ENCODE measurements at places on chromosomes 2 and 18.

GRCh38 chr2:55425431-55425831 lies 5.8 kb upstream of the CCDC88A start:
- DNase-seq, result no peak

- no peak for DNase-seq
Measured at GRCh38 chr18:24322584-24323136, 75.0 kb downstream of the OSBPL1A start.

- no peak for DNase-seq
Measured at GRCh38 chr2:196213252-196213980, 42.0 kb upstream of the STK17B start.

GRCh38 chr18:69365658-69366057 lies 35.0 kb upstream of the DOK6 start:
- DNase-seq, result no peak

DNA sequence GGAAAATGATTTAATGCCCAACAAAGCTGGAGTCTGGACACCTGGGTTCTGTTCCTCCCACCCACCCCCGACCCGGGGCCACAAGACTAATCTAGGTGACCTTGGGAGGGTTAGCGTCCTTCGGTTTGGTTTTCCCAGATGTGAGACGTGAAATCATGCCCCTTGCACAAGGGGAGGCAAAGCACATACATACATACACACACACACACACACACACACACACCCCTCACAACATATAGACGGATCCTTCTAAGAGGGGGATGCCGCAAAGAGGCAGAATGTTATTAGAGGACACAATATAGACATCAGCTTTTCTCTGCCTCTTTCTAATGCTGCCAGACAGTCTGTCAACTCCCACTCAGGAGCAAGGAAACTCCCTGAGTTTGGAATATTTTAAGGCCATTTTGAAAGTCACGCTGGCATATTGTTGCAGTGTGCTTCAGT lies 616 bp upstream of the RBMS1 start:
- no peak for DNase-seq

- DNase-seq, result no peak
Measured at GRCh38 chr2:234411793-234412192, 85.1 kb downstream of the ARL4C start.

DNA sequence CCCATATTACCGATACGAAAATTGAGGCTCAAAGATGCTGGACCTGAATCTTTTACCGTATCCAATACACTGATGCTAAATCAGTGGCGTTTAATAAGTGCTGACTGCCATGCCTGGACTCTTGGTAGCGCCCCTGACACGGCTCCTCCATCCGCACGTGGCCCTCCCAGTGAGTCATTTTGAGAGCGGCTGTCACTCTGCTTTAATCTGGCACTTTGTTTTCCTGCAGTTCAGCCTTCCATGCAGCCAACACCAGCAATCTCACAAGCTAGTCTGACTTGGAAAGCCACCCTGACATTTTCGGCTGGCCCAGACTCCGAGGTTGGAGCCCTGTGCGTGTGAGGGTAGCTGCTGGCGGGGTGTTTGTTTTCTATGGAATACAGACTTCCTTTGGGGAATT lies 155.1 kb upstream of the LMAN1 start:
- no peak for DNase-seq

GRCh38 chr2:128536925-128537620 lies 218.4 kb upstream of the HS6ST1 start:
- DNase-seq, result no peak

- DNase-seq, result no peak
Measured at GRCh38 chr2:21289989-21290388, 166.2 kb downstream of the TDRD15 start.

GRCh38 chr18:63373161-63373560 lies 6.2 kb upstream of the KDSR start:
- no peak for DNase-seq

GRCh38 chr2:55888936-55889335 lies 34.6 kb downstream of the EFEMP1 start:
- no peak for DNase-seq

GRCh38 chr18:37913051-37913450 lies 347.5 kb upstream of the CELF4 start:
- no peak for DNase-seq

GRCh38 chr18:7116001-7116730 lies 1.4 kb downstream of the LAMA1 start:
- DNase-seq, result no peak

- no peak for DNase-seq
Measured at GRCh38 chr18:2392446-2392845, 178.9 kb downstream of the METTL4 start.

- DNase-seq, result no peak
Measured at GRCh38 chr18:79549638-79550000, 130.0 kb upstream of the CTDP1 start.

- DNase-seq, result no peak
Measured at GRCh38 chr2:5373200-5373599, 319.0 kb upstream of the SOX11 start.

GRCh38 chr18:8979258-8979988 lies 123.1 kb upstream of the NDUFV2 start:
- DNase-seq, result no peak

DNA sequence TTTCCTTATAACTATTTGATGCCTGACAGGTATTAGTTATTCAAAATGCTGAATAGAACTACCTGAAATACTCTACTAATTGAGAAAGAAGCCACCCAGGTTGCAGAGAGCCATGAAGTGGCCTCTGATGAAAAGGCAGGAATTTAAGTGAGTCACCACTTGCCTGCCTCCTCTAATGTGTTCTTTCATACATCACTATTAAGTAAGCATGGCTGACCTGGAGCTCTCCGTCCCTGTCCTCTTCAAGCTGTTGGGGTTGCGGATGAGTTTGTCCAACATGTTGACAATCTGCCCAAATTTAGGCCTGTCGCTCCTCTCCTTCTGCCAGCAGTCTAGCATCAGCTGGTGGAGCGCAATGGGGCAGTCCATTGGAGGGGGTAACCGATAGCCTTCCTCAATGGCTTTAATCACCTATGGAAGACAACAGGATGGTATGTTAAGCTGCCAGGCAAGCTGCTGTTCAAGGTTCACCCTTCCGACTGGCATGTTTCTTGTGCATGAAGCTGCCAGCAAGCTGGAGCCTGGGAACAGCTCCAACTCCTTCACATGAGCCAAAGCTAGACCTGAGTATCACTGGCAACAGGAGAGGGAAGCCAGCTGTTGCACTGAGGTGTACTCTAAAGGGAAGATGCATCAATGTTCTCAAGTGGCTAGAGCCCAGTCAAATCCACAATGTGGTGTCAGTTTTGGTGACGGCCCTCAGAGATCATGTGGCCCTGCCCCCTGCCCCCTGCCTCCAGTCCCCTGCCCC lies 142.2 kb downstream of the EPHA4 start:
- no peak for DNase-seq

DNA sequence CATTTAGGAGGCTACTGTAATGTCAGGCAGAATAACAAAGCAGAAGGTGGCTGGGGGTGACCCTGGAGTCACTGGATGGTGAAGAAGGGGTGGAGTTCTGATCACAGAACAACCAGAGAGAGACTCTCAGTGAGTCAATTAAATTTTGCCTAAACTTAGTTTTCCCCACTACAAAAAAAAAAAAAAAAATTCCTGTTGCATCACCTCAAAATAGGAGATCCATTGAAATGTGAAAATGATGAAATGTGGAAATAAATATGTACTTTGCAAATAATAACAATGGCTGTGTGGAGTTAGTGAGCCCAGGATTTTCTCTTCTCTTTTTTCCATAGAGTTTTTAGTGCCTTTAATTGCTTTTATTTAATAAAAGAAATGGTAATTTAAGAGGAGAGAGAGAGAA lies 165.5 kb downstream of the GFPT1 start:
- no peak for DNase-seq

GRCh38 chr2:62845256-62845655 lies 139.7 kb downstream of the EHBP1 start:
- DNase-seq, result no peak

- DNase-seq, result no peak
Measured at GRCh38 chr2:122748552-122749011, 993.1 kb downstream of the TSN start.

GRCh38 chr18:21179590-21180220 lies 62.3 kb upstream of the GREB1L start:
- peak; percentile 5 for DNase-seq

DNA sequence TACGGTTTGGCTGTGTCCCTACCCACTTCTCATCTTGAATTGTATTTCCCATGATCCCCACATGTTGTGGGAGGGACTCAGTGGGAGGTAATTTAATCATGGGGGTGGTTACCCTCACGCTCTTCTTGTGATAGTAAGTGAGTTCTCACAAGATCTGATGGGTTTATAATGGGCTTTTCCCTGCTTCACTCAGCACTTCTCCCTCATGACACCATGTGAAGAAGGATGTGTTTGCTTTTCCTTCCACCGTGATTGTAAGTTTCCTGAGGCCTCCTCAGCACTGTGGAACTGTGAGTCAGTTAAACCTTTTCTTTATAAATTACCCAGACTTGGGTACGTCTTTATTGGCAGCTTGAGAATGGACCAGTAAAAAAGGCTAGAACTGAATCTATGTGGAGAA lies 750.0 kb upstream of the ID2 start:
- no peak for DNase-seq

GRCh38 chr2:103605071-103605780 lies 843.4 kb downstream of the TMEM182 start:
- no peak for DNase-seq

DNA sequence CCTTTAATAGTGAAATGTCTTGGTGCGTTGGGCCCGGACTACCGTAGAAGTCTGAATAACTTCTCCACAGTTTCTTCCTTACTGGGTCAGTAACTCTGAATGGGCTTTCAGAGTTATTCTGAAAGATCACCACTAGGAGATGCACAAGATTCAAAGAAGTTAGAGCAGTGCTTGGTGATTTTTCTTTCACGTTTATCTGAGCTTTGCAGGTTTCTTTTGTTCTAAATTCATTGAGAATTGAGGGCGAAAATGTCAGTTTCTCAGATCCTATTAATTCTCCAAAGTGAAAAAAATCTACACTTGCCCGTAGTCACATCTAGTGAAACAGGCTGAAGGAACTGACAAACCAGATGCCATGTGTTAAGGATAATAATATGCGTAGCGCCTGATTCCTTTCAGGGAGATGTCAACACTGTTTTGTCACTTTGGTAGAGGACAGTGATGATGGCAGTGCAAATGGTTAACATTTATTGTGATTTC lies 70.1 kb downstream of the QPCT start:
- no peak for DNase-seq

- DNase-seq, result no peak
Measured at GRCh38 chr2:27724191-27724590, 47.3 kb upstream of the MRPL33 start.

DNA sequence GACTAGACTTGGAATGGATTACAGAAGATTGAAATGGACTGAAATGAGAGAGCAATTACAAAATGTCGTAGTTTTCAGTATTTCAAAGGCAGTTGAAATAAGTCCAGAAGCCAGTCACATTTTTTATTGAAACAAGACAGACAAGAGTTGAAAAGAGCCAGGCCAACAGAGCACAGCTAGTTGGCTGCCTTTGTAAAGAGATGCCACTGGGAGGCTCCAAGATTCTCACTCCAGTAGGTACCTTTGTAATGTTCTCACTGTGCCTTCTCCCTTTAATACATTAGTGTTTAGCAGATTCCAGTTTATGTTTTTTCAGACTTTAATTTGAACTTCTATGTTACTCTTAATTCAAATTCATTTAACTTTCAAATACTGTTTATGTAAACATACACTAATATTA lies 234.8 kb downstream of the DSEL start:
- no peak for DNase-seq

DNA sequence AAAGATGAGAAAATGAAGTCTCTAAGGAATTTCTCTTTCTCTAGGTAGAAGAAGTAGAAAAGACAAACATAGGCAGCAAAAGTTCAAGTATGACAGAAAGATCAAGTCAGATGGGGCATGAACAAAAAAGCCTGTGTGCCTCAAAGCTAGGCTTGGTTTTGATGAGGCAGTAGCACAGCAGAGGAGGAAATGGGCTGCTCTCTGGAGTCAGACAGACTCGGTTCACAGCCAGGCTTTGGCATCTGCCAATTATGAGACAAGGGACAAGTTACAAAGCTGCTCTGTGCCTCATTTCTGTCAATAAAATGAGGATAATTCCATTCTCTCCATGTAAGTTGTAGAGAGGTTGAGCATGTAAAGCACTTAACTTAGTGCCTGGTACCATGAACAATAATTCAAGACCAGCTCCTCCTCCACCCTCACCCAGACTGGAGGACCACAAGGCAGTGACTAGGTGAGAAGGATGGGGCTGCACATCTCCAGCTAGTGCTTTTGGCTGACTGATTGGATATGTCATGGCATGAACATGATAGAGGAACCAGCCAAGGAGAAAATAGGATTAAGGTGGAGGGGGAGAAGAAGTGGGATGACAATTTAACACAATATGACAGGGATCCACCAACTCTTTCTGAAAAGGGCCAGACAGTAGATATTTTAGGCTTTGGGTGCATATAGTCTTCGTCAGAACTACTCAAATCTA lies 84.6 kb downstream of the TMEM163 start:
- DNase-seq, result no peak

- peak; percentile 74 for DNase-seq
Measured at GRCh38 chr2:8303322-8303832, 378.5 kb upstream of the ID2 start.

- DNase-seq, result no peak
Measured at GRCh38 chr2:69571189-69571588, 72.3 kb downstream of the AAK1 start.

GRCh38 chr2:65566617-65567016 lies 134.2 kb upstream of the SPRED2 start:
- DNase-seq, result no peak

- DNase-seq, result no peak
Measured at GRCh38 chr2:200054681-200055468, 99.5 kb downstream of the MAIP1 start.

DNA sequence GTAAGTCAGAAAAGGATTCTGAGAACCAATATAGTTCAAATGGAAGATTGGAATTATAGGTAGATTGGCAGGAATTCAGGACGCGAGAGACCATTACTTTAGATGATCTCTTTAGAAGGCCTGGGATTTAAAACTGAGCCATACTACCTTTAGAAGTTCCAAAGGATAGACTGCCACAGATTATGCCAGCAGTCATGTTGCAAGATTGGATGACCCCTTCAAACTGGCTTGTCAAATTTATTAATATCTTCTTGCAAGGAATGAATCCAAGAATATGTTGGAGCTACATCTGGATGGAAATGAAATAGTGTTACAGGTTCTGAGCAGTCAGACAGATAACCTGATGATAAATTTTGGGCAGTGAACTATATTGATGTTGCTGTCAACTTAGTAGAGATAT lies 22.0 kb downstream of the BABAM2 start:
- DNase-seq, result no peak

DNA sequence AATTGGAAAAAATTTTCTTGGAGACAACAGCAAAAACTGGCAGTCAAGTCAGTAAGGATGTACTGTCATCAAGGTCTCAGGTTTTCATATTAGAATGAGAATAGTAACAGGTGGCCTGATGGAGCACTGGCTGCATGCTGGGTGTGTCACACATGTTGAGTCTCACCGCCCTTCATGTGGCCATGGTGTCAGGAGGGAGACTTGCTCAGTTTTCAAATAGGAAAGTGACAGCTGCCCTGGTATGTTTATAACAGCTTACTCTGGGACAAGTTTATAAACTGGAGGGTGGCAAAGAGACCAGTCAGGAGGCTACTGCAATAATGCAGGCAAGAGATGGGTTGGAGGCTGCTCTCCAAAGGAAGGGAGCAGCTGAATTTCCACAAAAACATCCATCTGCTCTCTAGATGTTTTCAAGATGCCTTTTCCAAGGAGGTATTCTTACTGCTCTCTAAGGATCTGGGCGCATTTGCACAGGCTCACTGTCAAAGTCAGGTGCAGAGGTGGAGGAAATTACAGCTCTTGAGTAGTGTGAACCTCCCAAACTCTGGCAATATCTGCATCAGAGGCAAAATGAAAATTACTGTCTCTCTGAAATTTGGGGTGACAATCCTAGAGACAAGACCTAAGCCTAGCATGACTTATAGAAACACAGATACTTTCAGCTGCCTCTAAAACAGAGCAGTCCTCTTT lies 321.9 kb upstream of the RAB12 start:
- no peak for DNase-seq

Data from stimulated activated CD8-positive, alpha-beta memory T cell treated with anti-CD3 and anti-CD28 coated beads, Interleukin-7, amount 100 ng/mL, for 4 hours (primary cell).